ENCODE measurements at places on chromosomes 1 and 21.
A peak's percentile ranks its signal among the peaks of the same experiment; 100 is the strongest.

- DNase-seq = no peak
Measured at GRCh38 chr21:30222724-30223123, 6.8 kb upstream of the CLDN8 start.

DNA sequence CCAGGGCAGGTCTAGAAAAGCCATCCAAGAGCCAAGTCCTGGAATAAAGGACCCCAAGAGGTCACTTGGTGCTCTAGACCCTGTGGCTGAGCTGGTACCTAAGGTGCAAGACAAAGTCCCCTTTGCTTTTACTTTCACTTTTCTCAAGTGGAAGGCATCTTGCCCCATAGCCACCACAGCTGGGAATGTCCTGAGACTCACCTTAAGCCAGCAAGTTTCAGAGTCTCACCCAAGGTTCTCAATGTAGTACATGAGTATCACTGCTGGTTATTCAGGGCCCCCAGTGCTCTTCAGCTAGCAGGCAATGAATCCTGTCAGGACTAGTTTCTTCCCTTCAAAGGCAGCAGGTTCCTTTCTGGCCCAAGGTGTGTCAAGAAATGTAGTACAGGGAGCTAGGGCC is 67.5 kb downstream of the UROD start:
- DNase-seq = no peak

- no peak for DNase-seq
Measured at GRCh38 chr21:28112511-28112910, 880.2 kb downstream of the LTN1 start.

DNA sequence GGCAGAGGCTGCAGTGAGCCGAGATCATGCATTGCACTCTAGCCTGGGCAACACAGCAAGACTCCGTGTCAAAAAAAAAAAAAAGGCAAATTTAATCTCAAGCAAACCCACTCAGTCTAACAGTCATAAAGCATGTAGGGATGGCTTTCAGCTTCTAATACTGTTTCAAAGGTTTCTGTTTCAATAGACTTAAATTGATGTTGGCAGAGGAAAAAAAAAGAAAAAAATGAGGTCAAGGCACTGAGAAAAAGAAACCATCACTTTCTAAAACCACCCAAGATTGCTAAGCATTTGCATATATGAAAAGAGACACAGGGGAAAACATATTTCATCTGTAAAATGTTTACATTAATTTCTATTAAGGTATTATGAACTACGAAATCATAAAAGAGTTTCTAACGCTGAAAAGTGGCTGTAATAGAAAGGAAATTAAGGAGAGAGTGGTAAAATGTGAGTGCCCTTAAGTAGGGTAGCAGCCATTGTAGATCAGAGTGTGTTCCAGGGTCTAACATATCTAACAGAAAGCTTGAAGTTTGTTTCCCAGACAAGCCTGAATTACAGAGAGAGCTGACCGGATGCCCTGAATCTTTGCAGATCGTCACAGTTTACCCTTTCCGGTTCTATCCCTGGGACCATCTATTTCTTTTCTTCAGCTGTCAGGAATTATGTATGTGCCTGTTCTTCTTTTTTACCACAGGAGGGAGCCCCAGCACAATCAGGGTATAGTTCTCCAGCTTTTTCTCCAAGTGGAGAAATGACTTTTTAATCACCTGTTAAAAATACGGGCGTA is 70.0 kb downstream of the PLD5 start:
- no peak for DNase-seq

DNA sequence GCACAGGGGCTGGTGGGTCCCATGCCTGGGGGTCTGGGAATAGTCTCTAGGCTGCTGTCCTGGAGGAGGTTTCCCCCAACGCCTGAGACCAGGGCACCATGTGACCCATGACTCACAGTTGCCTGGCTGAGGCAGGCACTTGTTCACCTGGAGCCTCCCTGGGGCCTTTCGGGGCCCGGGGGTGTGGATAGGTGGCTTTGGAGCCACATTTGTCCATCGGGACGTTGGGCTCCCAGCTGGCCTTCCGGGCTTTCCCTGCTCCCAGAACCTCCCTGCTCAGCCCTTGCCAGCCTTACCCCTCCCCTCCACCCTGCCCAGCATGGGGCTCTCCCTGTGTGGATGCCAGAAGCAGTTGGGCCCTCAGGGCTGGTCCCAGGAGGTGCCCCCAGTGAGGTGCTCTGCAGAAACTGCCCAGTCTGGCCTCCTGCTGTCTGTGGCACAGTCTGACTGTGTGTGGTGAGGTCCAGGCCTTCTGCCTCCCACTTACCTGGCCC is 14.2 kb downstream of the COL6A1 start:
- DNase-seq = no peak

- no peak for DNase-seq
Measured at GRCh38 chr1:20099533-20099932, 19.8 kb downstream of the PLA2G2D start.

- DNase-seq = no peak
Measured at GRCh38 chr1:154749078-154749760, 120.9 kb downstream of the KCNN3 start.

- DNase-seq = no peak
Measured at GRCh38 chr1:180579961-180580611, 21.3 kb downstream of the OVAAL start.

DNA sequence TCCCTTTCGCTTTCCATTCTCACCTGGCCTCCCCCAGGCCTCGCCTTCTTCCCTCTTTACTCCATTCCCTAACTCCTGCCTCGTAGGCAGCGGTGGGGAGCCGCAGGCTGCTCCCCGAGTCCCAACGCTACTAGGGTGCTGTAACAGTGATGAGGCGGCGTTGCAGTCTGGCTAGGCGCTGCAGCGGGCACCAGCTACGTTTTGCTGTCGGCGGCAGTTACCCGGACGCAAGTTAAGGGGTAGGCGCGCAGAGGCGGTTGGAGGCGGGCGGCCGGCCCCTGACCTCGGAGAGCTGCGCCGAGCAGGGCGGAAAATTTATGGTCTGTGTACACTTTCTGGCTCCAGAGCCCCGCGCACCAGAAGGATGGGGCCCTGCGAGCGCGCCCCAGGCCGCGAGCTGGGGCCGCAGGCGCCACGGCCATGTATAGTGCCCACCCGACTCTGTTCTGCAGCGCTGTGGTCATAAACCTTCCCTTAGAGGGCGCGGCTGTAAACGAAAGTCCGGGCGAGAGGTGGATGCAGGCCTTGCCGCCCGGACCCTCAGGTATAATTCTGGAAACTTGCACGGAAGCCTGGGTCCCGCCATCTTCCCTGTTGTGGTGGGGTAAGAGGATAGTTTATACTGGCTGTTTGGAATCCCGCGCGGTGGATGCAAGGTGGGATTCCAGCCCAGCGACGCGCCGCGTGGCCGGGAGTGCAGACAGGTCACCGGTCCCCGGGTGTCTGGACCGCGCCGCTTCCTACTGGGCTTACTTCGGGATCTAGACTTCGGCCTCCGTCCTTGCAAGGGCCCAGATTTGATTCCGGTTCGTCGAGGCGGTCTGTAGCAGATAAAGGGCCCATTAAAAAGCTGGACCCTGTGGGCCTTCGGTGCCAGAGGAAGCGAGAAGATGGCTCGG is 15.0 kb downstream of the HLX start:
- no peak for DNase-seq

DNA sequence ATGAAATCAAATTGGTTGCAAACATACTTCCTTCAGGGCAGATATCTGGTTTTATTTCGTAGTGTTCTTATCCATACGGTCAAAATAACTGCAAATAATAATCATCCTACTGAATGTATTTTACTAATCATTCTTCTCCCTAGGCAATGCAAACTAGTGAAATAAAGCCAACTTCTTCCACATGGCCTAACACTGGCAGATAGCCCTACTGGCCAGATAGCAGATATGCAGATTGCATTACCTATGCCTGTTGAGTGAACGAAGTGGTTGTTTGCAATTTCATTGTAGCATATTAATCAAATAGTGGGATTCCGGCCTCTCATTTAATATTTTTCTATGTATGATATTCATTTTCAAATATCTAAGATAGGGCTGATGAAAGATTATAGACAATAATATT is 116.2 kb downstream of the CENPF start:
- DNase-seq = no peak

- DNase-seq = no peak
Measured at GRCh38 chr1:188988589-188988988, 1489.1 kb downstream of the BRINP3 start.

- no peak for DNase-seq
Measured at GRCh38 chr1:201637282-201638079, 98.6 kb downstream of the NAV1 start.

- DNase-seq = no peak
Measured at GRCh38 chr1:9476790-9477463, 62.3 kb upstream of the SLC25A33 start.

GRCh38 chr1:25889470-25889869 is 14.0 kb upstream of the PAQR7 start:
- no peak for DNase-seq

GRCh38 chr1:245404952-245405351 is 250.2 kb downstream of the KIF26B start:
- DNase-seq = no peak

DNA sequence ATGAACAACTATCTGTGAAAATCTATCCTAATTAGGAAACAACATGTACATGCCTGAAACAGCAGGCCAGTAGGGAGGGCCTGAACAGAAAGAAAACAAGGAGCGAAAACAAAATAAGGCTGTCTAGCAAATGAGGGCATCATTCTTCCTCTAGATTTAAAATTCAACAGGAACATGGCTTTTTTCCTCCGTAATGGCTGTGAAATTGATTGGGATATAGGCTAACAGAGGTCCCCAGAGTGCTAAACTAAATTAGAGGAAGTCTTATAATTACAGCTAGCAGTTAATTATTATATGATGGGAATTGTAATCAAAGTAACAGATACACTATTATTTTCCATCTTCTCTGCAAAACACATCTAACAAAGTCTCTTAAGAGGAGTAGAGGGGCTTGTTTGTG is 51.7 kb upstream of the TIAM1 start:
- no peak for DNase-seq

DNA sequence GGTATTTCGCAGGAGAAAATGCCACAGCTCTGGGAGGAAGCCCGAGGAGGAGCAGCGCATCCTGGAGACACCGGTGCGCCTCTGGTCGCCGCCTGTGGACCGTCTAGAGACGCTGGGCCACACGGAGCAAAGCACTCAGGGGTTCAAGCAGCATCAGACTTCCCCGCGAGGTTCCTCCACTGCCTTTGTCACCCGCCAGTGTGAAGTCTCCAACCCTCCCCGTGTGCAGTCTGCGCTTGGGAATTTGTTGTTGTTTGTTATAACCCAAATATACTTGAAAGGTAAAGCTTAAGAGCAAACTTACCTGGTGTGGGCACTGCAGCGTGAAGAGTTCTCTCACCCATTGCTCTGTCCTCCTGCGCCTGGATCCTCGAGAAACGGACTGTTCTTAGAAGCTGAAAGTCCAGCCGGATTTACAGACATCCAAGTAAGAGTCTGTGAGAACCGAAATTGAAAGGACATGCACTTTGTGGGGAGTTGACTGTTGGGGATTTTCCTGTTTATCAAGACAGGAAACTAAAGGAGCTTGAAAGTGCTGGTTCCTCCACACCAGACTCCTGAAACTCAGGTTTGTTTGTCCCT is at the start of gene GBP4:
GBP4 (minus strand) TSS at position 452 of the 582 bp plus-strand sequence; CDS start at position 344, 108 bp downstream.
- DNase-seq = peak; percentile 39

- DNase-seq = no peak
Measured at GRCh38 chr1:36168514-36168913, 12.6 kb downstream of the MAP7D1 start.

DNA sequence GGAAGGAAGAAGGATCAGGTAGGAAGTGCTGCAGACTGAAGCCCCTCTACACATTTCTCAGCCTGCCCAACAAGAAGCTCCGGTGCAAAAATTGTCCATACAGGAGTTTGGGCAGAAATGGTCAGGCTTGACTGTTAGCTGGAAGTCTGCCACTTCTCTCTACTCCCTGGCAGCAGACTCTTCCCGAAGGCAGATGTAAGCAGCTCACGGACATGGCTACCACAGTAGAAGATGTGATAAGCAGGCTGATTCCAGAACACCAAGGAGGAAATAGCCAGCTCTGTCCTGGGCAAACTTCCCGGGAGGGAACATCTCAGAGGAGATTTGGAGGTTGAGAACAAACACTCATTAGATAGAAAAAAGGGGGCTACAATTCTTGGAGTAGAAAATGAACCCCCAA is 52.6 kb downstream of the TRABD2B start:
- no peak for DNase-seq

DNA sequence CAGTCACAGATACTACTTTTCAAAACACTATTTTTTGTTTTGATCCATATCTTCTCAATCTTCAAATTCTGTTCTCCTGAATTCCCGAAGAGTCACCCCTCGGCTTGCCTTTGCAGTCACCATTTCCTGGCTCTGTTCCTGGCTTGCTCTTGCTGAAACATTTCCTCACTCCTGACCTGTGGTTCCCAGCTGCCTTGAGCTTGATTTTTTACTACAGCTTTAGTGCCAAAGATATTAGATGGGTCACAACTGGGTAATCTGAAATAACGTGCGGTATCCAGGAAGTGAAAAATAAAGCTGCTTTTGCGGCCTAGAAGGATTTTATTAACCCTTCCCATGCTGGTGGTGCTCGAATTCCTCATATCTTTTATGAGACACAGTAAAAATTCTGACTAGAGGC is 318.8 kb downstream of the PCP4 start:
- no peak for DNase-seq

DNA sequence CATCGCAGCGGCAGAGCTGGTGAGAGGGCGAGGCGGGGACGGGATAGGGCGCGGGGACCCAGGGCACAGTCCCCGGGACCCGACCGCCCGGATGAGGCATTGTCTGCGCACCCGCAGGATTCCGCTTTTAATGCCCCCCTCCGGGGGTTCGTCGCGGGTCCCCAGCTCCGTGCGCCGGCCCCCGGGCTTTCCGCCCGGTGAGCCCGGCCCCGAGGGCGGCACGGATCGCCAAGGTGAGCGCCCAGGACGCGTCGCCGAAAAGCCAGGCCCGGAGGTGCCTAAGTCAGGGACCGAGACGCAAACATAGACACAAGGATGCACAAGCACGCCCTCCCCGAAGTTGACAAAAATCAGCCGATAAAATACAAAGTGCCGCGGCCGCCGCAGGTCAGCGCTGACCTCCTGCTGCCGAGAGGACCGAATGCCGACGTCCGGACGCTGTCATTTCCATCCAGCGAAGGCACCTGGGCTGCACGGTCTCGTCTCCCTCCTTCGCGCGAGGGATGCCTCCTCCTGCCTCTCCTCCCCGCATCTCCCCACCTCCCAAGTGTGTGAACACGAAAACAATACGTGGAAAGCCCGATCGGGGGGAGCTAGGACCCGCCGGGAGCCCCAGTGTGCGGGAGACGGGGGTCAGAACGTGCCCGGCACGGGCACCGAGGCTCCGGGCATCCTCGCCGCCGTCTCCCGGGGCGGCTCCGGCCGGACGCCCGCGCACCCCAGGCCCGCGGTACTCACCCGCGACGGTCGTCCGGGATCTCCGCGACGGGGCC is 101.1 kb upstream of the SOD1 start:
- DNase-seq = peak; percentile 12

GRCh38 chr1:237228421-237228820 is 186.4 kb downstream of the RYR2 start:
- no peak for DNase-seq

DNA sequence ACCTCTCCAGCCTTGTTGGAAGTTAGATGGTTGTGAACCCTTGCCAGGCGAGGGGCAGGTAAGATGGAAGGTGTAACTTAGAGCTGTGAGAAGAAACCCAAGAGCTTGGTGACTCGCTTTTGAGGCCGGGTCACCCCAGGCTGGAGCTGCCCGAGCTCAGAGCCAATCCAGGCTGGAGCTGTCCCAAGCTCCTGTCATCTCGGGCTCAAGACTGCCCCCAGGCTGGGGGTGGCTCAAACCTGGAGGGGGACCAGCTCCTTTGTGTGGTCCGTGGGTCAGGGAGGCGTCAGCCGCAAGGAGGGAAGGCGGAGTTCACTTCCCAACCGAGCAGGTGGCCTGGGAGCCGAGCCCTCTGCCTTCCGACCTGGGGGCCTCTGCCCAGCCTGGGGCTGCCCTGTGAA is 2.0 kb downstream of the HUNK start:
- DNase-seq = no peak

- DNase-seq = no peak
Measured at GRCh38 chr1:193706766-193707165, 520.4 kb upstream of the B3GALT2 start.
